ENCODE measurements at places on chromosomes 3 and 15.

- DNase-seq, result no peak
These were observed 18.1 kb upstream of the SLC22A13 start for GRCh38 chr3:38247366-38248035.

- no peak for DNase-seq
These were observed 511.7 kb downstream of the NTRK3 start for GRCh38 chr15:87744815-87745214.

DNA sequence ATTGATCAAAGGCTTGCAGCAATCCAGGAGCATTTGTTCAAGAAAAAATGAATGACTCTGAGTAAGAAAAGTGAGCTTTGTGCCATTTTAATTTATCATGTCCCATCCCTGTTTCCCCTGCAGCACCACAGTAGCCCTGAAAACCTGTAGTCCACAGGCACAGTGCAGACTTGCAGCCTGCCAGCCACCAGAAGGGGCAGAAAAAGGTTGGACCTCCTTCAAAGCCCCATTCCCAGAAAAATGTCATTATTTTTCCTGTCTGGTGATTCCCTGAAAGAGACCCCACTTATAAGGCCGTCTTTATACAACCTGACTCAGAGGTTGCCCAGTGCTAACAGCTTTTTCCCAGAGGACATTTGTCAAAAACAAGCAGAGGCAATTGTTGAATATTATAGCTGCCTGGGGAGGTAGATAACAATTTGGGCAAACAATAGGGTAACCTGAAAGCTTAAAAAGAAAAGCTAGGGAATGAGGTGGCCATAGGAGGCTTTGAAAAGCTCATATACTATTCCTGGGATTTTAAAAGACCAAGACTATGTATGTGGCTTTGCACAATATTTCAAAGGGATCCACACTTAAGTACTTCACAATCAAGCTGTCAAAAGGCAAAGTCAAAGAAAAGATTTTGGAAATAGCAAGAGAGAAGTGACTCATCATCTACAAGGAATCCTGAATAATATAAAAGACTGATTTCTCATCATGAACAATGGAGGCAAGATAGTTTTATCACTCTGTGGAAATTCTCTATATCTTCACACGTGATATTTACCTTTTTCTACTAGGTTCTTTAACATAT, 136.8 kb upstream of the PLXNA1 start:
- DNase-seq, result no peak

GRCh38 chr15:64235552-64235951, 72.7 kb upstream of the PPIB start:
- DNase-seq, result no peak

DNA sequence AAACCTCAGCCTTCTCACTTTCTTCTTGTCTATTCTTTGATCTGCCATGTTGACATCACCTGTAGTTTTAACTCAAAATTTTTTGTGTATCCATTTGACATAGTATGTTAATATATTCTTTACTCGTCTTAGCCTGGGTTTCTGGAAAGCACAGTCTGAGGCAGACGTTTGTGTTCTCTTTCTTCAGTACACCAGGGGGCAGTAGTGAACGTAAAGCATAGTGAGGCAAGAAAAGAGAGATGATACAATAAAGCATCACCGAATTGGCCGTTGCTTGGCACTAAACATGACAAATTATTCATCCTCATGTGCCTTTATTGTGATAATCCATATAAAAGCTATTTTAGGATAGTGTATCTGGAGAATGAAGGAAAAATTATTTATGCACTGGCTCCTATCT, 141.0 kb upstream of the MYRIP start:
- no peak for DNase-seq

DNA sequence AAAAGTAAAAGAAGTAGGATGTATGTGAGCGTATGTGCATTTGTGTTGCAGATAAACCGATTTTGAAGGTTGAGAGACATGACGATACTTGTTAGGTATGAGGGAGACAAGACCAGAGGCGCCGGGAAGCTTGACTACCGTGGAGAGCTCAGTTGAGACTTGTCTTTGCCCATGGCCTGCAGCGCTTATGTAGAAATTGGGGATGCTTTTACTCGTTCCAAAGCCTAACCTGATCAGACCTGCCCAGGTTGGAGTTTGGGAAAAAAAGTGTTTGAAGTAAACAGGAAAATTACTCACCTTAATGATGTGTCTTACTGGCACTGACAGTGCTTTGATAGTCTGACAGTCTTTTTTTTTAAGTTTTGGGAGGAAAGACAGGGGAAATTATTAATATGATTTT, 202.8 kb downstream of the TP63 start:
- no peak for DNase-seq

DNA sequence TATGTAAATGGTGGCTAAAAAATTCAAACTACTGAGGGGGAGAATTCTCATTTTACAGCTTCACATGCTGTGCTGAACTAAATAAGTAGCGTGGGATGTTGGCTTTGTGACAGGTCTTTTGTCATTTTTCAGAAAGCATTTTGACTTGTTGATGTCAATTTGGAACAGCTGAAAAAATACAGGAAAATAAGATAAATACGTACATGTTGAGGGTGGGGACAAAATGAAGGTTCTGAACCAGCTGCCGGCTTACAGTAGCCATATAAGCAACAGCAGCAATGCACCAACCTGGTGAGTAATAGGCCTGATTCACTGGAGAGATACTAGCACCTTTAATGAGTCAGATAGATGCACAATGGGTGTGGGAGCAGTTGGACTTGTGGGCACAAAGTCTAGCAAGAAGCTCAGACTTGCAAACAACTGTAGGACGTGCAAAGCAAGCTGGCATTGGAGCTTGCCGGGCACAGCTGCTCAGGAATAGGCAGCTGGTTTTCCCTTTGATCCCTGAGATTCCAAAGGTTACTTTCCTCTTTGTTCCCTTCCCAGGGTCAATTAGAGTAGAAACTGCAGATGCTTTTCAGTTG, 12.9 kb downstream of the B3GNT5 start:
- DNase-seq, result peak; percentile 2

DNA sequence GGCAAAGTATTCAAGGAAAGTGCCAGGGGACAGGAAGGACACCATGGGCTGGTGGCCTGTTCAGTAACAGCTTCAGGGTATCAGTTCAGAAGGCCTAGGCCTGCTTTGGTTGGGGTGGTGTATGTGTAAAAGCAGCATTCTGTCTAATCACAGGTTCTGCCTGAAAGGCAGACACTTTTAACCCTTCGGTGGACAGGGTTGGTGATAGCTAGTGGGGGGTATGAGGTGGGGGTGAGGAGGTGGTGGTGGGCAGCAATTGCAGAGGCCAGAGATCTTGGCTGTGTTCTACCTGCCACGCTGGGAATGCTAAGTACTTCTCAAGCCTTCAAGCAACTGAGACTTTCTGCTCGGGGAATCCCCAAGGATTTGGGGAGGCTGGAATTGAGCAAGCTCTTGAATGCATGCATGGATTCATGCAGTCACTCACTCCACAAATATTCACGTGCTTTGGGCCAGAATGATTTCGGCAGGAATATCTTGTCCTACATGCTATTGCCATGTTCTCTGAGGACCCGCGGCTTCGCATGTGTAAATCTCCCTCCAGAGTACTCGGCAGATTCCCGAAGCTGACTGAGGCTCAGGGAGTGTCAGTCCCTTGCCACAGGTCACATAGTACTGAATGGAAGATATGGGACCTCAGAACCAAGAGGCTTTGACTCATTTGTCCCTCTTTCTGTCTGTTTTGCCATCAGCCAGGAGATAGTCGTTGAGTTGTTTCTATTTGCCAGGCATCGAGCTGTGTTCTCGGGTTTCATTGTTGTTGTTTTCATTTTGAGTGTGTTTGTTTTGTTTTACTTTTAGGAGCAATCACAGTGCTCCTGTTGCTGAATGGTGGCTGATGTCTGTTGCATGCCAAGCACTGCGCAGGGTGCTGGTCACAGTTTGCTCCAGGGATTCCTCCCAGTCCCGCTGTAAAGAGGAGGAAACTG, 65.5 kb downstream of the SMAD3 start:
- DNase-seq, result no peak

GRCh38 chr3:81339040-81339845, 422.2 kb downstream of the GBE1 start:
- no peak for DNase-seq

GRCh38 chr3:42613462-42613861, 13.0 kb downstream of the NKTR start:
- no peak for DNase-seq

DNA sequence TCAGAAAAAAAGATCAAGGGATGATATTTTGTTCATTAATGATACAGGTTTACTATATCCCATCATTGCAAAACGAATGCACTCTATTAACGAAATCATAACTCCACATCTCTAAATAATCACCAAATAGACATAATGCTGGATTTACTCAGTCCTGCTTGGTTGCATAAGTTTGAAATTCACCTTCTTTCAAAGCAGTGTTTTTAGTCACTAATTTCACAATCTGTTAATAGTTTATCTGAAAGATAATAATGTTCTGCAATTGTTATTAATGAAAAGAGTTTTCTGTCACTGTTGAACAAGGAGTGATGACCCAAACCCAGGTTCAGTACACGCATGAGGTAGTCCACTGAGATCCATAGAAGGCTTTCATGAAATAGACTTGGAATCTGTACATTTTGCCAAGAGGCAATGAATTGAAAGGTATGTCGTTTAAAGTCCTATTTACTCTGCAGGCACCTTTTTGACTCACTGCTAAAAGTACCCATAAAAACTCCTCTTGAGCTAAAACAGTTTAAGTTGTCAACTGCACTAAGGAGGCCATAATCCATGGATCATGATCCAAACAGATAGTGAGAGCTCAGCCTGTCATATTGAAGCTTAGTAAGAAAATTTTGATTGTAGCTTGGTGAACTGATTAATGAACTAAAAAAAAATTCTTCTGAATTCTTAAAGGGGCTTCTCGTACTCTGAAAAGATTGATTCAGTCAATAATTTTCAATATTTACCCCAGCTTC, 75.6 kb upstream of the MBNL1 start:
- DNase-seq, result no peak

- peak; percentile 83 for DNase-seq
These were observed at the start of gene SNX1 for GRCh38 chr15:64095795-64096667. Gene SNX1, plus strand, starts transcription at chr15:64095982. Its CDS starts 32 bp downstream, at chr15:64096014.

GRCh38 chr15:58952751-58953150, 19.3 kb upstream of the SLTM start:
- DNase-seq, result no peak

DNA sequence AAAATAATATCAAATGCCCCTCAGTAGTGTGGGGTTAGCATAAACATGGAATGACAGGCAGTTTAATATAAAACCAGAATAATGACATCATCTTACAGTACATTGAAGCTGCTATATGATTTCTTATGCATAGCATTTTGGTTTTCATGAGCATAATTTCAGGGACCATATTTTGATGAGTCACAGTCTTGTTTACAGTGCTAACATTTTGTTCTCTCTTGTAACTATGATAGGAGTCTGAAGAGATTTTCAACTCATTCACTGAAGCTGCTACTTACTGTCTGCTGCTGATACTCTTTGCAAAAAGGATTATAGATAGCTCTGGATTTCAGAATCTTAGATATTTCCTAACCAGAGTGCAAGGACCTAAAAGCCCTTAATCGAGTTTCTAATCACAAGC, 92.6 kb upstream of the CCDC54 start:
- no peak for DNase-seq

GRCh38 chr3:126389112-126389793, 5.5 kb upstream of the CFAP100 start:
- no peak for DNase-seq

DNA sequence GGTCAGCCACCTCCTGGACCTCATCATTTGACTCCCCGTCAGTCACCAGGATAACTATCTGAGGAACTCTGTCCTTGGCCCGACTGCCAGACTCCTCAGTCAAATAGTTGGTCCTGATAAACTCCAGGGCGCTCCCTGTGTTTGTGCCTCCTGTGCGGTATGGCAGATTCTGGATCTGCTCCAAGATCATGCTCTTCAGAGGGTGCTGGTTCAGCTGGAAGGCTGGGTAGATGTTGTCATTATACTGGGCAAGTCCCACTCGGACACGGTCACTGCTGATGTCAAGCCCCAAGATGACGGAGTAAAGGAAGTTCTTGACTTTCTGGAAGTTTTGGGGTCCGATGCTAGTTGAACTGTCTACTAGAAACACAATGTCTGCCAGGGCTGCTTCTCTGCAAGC, 31.1 kb upstream of the CAPN7 start:
- DNase-seq, result no peak

GRCh38 chr15:49082960-49083359, 36.7 kb upstream of the SECISBP2L start:
- no peak for DNase-seq

GRCh38 chr15:63626955-63627354, 29.8 kb downstream of the FBXL22 start:
- DNase-seq, result no peak

DNA sequence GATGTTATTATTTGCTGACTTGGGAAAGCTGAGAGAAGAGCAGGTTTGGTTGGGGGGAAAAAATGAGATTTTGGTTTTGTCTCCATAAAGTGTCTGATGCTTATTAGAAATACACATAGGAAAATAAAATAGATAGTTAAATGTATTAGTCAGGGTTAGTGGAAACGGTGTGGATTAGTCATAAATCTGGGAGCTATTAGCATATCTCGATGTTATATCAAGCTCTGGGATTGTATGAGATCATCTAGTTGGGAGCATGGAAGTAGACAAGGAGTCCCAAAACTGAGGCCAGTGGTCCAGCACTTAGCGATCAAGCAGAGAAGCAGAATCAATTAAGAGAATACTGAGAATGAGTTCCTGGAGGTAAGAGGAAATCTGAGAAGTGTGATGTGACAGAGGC, 845.5 kb downstream of the ROBO2 start:
- no peak for DNase-seq

DNA sequence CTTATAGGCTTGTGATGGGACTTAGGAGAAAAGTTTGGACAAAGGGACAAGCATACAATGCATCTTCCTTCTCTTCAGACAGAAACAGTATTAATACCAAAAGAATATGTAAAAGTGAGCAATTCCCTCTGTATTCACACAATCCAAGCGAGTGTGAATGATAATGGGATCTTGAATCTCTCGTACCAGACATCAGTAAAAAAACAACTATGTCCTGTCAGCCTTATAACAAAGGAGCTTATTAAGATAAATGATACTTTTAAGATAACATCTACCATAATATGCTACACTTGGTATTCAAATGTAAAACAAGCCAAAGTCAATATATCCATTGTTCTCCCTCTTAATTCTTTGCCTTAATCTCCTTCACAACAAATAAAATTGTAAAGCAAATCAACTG, 288.6 kb upstream of the CNTN6 start:
- DNase-seq, result no peak

DNA sequence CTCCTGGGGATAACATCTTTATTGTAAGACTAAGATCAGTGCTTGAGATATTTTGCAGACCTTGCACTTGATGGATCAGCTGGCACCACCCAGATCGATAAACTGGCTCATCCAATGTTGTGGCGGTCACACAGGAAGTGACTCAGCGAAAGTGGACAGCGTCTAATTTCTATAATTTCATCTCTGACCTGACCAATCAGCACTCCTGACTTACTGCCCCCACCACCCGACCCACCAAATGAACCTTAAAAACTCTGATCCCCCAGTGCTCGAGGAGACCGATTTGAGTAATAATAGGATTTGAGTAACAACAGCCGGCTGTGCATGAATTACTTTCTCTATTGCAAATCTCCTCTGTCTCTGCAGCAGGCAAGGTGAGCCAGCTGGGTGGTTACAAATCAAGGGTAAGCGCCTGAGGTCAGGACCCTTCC, 62.7 kb upstream of the RNU6-1 start:
- no peak for DNase-seq

- DNase-seq, result no peak
These were observed 30.4 kb downstream of the ATG3 start for GRCh38 chr3:112531358-112531781.

- DNase-seq, result no peak
These were observed 26.1 kb downstream of the CHDH start for GRCh38 chr3:53820084-53820483.
